T47D (cell line): ENCODE measurements at places on chromosomes 12 and 14.
A peak's percentile ranks its signal among the peaks of the same experiment; 100 is the strongest.

- DNase-seq, result no peak
These were observed 76.9 kb upstream of the ATF1 start for GRCh38 chr12:50686976-50687375.

DNA sequence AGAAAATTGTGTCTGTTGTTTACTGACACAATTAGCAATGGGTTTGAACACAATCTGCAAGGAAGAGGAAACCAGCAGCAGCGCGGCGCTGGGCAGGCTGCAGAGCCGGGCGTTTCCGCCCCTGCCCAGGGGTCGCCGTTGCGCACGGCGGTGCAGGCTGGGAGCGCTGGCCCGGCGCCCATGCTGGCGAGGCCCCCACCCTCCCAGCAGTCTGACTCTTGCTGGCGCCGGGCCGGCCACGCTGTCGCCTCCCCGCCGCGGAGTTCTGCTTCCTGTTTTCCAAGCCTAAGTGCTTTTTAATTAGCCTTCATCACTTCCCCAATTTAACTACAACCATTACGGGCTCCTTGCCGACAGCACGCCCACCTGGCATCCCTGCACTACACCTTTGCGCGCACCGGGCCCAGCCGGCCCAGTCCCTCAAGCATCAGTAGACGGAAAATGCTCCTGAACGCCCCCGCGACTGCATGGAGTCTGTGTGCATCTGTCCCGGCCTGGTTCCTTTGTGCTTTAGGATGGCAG is 212.1 kb downstream of the GXYLT1 start:
- no peak for DNase-seq

- DNase-seq, result no peak
These were observed 9.6 kb upstream of the SNAPC1 start for GRCh38 chr14:61752626-61753025.

- DNase-seq, result no peak
These were observed 72.2 kb downstream of the NOC4L start for GRCh38 chr12:132216354-132216987.

DNA sequence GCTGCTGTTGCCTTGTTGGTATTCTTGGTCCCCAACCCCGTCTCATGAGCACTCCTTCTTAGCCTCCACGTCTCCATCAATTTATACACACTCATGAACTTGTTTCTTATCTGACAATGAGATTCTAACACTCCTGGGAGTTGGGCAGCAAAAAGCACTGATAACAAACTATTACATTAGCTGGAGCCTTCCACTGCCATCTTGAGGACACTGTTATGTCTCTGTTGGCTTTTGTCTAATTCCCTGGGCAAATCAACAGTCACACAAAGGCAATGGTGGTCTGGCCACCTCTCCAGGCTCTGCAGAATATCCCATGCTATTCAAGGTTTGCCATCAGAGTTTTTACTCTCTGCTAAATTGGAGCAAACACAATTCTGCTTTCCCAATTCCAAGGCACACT is 117.8 kb upstream of the COCH start:
- DNase-seq, result no peak

DNA sequence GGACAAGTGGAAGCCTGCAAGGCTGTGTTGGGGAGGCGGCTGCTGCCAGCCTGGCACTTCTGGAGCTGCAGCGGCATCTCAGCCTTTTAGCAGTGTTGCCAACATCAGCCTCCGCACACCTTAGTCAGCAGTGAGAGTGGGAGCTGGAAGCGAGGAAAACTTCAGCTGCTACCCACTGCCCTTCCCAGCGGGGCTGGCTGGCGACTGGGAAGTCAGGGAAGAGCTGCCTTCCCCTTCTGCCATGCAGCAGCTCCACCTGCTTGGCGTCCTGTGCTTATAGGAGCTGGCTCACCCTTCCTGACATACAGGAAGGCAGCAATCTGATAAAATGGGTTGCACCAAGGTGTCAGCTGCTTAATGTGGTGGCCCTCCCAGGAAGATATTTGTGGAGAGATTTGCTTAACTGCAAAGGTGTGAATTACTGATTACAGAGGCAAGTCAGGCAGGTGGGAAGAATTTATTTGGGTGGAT is 15.4 kb upstream of the PLEKHG3 start:
- DNase-seq, result peak; percentile 40

- no peak for DNase-seq
These were observed 126.7 kb upstream of the PWP1 start for GRCh38 chr12:107558816-107559382.

DNA sequence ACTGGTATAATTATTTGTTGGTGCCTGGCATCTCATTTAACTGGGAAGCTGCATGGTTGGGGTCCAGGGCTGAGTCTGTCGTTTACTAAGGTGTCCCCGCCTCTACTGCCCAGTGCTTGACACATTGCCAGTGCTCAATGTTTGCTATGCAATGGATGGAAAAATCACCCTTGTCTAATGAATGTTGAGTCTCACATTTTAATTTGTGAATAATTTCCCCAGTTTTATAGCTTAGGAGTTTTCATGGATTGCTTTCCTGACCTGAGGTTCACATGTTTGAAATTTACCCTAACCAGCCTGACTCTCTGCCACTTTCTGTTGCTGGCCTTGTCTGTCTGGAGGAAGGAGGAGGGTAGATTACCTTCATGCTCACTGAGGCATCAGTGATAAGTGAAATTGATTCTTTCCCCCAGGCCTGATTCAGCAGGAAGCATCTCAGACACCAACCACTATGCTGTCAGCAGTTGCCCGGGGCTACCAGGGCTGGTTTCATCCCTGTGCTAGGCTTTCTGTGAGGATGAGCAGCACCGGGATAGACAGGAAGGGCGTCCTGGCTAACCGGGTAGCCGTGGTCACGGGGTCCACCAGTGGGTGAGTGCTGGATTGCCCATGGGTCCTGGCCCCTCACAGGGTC is 2.4 kb downstream of the DHRS2 start:
- DNase-seq, result no peak

- DNase-seq, result no peak
These were observed 4.0 kb upstream of the CNTN1 start for GRCh38 chr12:40688085-40688725.

DNA sequence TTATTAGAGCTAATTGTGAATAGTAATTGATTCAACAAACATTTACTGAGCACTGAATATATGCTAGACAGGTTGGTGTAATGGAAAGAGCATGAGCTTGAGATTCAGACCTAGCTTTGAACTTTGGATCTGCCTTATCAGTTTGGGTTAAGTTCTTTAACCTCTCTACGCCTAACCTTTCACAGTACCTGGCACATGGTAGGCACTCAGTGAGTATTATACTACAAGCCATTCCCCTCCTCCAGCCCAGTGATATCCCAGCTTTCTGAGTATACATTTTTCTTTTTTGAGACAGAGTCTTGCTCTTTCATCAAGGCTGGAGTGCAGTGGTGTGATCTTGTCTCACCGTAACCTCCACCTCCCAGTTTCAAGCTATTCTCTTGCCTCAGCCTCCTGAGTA is 32.0 kb downstream of the FAM177A1 start:
- no peak for DNase-seq

DNA sequence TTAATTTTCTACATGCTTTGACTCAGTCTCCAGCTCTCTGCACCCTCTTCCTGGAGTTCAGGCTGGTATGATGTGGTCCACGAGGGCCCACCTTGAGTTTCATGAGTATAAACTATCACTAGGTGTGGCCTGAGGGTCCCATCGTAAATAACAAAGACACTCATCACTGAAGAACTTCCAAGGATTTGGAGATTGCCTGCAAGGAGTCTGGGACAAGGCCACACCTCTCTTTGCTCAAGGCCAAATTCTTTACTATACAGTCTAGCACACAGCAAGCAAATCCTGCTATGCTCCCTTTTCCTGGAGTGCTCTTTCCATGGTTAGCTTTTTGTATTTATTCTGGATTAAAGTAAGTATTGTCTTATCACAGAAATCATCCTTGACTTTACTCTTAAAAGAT is 271.9 kb downstream of the SLC16A7 start:
- no peak for DNase-seq
